ENCODE measurements at places on chromosomes 2 and 18.

DNA sequence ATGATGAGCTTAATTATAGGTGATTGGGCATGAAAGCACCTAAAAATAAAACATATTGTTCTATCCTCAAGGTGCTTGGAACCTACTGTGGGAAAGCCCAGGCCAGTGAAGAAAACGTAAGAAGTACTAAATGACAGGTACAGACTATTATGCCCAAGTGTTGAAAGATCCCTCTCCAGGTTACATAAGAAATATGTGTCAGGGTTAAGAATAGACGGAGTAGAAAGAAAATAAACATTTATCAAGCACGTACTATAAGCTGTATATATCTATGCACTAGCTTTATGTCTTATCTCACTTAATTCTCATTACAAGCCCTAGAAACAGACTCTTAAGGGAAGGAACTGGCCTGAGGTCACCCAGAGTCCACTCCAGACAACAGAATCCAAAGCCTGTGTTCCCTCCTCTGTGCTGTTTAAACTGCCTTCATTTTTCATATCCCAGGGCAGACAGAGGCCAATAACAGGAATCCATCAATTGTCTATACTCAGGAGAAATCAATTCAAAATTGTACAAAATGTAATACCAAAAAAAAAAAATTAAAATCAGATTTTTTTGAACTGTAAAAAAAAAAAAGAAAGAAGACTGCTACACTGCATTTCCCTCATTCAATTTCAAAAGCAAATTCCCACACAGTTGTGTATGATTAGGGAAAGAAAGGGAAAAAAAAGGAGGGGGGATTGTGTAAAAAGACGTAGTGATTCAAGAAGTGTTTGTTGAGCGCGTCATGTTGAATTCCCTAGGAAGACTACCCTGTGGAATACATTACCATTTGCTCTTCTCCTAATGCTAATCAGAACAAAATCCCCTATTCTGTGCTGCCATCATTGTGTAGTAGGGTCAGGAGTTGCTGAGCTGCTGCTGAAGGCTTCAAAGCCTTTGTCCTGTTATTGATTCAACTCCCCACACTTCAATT, 156.3 kb downstream of the IRS1 start:
- DNase-seq: no peak

GRCh38 chr2:137179542-137179941, 414.2 kb downstream of the THSD7B start:
- no peak for DNase-seq

DNA sequence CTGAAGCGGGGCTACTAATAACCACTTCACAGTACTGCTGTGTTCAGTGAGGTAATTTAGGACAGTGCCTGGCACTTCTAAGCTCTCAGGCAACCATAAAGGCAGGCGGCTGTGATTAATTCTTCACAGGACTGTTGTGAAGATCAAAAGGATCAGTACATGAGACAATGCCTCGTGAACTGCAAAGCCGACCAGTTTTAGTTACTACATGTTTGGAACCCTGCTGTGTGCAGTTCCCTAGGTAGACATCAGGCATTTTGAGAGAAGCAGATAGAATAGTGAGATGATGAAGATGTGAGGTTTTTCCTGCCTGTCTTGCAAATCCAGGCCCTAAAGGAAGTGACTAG, 19.1 kb downstream of the EFHD1 start:
- no peak for DNase-seq

DNA sequence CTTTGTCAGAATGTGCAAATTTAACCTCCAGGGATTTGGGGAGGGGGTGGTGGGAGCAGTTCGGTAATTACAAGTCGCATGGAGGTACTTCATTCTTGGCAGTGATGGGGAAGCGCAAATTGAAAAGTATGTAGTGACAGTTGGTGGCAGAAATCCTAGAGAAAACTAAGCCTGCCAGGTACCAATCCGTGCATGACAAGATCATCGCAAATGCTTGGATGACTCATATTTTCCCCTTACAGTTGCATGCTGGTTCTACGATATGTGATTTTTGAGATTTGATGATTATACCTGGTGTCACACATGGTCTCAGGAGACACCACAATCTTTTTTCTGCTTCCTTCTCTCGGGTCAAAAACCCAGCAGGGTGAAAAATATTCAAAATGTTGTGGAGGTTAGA, 479.7 kb upstream of the ID2 start:
- no peak for DNase-seq

DNA sequence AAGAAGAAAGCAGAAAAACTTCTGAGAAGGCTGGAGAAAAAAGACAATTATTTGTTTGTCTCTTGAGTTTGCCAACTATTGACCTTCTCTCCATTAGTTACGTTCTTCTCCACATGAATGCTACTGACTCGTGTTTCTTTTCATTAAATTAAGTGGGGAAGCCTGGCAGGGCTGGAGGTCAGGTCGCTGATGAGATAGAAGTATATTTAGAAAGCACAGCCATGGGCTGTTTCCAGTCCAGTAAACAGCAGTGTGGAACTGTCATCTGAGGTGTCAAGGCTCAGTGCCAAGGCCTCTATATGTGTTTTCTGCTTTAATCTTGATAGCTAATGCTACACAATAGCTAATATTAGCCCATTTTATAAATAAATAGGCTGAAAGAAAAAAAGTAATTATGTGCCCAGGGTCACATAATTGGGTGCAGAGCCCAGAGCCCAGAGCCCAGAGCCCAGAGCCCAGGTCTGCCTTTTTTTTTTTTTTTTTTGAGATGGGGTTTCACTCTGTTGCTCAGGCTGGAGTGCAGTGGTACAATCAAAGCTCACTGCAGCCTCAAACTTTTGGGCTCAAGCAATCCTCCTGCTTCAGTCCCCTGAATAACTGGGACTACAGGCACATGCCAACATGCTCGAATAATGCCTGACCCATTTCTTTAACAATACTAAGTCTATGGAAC, 6.3 kb downstream of the MSGN1 start:
- DNase-seq: no peak

DNA sequence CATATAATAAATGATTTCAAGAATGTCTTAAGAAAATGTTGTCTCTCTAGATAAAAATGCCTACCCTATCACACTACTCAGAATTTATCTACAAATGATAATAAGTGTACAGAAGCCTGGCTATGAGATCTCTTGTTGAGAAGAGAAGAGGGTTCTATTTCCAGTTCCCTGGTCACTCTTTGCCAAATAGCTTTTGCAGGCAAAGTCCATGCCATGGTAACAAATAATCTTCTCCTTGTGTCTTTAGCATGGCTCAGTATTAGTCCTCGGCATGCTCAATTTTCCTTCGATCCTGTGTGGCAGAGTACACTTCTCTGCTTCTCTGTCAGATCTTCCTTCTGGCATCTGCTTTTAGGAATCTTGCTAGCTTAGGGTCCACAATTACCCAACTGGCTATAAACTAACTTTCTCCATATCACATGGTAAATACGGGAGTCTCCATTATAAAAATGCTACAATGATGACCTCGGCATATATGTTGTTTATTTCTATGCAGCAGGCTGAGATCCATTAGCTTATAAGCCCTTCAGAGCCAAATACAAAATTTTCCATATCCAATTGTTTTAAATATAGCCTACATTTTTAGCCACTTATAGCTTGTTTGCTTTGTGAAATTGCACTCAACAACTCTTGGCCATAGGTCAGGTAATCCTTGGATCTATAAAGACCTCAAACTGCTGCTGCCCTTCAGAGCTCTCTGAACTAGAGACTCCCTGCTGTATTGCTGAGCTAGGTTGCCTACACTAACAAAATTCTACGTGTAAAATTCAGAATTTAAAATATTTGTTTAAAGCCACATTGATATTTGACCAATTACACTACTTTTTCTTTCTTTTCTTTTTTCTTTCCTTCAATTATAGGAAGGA, 157.5 kb downstream of the FSIP2 start:
- DNase-seq: no peak

GRCh38 chr2:168217920-168218319, 29.5 kb downstream of the STK39 start:
- no peak for DNase-seq

All from NCI-H524 treated with DMSO at 0.1 percent for 48 hours (cell line).